GM04504 (cell line): ENCODE measurements at places on chromosomes 12 and 14.

DNA sequence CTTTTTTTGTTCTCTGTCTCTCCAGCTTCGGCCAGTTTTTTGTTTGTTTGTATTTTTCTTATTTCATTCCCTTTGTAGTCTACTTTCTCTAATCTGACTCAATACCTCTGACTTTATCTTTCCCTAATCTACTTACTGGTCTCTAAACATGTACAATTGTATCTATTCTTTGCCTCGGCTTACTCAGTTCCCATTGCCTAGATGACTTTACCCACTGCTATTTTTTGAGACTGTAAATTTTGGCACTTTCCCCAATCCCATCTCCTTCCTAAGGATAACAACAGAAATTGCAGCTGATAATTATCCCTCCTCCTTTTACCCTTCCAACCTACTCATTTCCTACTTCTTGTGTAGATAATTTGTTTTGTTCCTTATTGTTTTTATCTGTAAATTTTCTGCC is 511.1 kb downstream of the RPL10L start:
- DNase-seq: no peak

GRCh38 chr12:62196146-62196545 is 64.1 kb upstream of the USP15 start:
- no peak for DNase-seq

DNA sequence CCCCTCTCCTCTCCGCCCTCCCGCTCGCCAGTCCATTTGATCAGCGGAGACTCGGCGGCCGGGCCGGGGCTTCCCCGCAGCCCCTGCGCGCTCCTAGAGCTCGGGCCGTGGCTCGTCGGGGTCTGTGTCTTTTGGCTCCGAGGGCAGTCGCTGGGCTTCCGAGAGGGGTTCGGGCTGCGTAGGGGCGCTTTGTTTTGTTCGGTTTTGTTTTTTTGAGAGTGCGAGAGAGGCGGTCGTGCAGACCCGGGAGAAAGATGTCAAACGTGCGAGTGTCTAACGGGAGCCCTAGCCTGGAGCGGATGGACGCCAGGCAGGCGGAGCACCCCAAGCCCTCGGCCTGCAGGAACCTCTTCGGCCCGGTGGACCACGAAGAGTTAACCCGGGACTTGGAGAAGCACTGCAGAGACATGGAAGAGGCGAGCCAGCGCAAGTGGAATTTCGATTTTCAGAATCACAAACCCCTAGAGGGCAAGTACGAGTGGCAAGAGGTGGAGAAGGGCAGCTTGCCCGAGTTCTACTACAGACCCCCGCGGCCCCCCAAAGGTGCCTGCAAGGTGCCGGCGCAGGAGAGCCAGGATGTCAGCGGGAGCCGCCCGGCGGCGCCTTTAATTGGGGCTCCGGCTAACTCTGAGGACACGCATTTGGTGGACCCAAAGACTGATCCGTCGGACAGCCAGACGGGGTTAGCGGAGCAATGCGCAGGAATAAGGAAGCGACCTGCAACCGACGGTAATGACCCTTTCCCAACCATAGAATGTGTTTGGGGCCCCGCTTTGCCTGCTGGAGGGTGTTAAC is 615 bp downstream of the CDKN1B start:
- DNase-seq: no peak

DNA sequence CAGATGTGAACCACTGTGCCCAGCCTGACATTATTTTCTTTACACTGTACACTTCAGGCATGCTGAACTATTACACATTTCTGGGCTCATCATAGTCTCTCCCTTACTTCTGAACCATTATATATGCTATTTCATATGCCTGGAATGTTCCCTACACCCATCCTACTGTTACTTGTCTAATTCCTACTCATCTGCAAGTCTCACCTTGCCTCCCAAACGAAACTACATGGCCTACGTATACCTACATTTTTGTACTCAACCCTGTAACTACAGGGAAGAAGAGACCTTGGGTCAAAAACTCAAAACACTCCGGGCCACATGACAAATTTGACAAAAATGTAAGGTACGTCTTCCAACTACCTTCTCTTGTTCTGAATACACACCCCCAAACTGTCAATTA is 9.5 kb upstream of the EEA1 start:
- DNase-seq: no peak

DNA sequence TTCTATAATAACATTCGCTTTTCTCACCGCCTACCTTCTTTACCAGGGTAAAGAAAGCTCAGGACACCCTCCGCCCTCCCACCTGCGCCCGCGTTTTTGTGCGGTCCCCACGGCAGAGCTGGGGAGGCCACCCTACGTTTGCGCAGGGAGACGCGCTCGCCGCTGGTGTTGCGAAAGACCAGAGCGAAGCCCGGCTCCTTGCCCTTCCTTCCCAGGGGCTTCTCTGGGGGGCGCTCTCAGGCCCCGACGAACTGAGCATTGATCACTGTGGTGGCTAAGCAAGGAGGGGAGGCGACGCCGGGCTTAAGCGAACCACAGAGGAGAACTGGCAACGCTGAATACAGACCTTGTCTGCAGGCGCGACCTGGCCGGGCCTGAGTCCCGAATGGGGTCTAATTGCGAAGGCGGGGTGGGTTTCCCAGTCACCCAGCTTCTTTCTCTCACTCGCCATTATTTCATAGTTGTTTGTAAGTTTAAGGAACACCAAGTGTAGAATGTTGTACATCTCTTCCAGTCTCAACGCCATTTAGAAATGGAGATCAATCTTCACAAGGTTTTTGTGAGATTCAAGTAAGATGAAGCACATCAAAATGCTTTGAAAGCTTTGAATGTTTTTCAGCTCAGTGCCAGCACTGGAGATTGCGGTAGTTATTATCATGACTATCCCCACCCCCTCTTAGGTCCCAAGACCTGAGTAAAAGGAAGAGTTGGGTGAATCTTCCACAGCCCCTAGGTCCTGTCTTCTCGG is 1.7 kb upstream of the NKX2-1 start:
- DNase-seq: no peak

DNA sequence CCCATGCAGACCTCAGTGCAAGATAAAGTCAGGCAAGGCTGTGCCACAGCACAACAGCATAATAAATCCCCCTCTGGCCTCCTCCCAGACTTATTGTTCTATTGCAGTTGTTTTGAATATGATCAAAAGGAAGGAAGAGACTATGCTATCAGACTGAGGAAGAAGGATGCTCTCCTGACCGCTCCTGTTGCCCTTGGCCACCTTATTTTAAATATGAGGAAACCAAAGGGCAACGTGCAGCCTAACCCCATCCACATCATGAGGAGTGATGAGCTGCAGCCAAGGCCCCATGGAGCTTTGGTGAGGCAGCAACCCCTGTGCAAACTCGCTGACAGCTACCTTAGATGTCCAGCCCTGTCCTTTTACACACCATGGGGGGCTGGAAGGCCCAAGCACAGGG is 291.7 kb downstream of the ZFP36L1 start:
- DNase-seq: no peak

DNA sequence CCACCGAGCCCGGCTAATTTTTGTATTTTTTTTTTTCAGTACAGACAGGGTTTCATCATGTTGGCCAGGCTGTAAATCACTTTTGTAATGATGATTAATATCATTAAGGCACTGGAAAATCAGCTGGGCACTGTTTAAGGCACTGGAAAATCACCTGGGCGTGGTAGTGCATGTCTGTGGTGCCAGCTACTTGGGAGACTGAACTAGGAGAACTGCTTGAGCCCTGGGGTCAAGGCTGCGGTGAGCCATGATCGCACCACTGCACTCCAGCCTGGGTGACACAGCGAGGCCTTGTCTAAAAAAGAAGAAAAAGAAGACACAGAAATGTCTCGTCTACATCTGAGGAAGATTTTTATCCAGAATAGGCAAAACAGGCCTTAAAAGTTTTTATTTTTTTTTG is 12.7 kb downstream of the SLC11A2 start:
- no peak for DNase-seq

- no peak for DNase-seq
Observed at GRCh38 chr12:1927051-1927680, 8.7 kb upstream of the CACNA2D4 start.

GRCh38 chr12:124766727-124767065 is 97.0 kb downstream of the SCARB1 start:
- no peak for DNase-seq

- DNase-seq: no peak
Observed at GRCh38 chr12:82225871-82226270, 132.3 kb downstream of the CCDC59 start.

- DNase-seq: peak; percentile 44
Observed at GRCh38 chr12:5745251-5745888, 199.7 kb downstream of the ANO2 start.

- DNase-seq: no peak
Observed at GRCh38 chr12:112413855-112414625, 4.6 kb upstream of the RPL6 start.

- DNase-seq: no peak
Observed at GRCh38 chr14:50622978-50623377, 45.1 kb downstream of the SAV1 start.

- DNase-seq: no peak
Observed at GRCh38 chr14:53979747-53980642, 23.4 kb upstream of the BMP4 start.

- no peak for DNase-seq
Observed at GRCh38 chr12:71756054-71756690, 1.5 kb downstream of the RAB21 start.

GRCh38 chr12:62761658-62762057 is 173.3 kb downstream of the PPM1H start:
- DNase-seq: no peak

- DNase-seq: peak; percentile 40
Observed at GRCh38 chr14:56342494-56342942, 224.3 kb downstream of the PELI2 start.

DNA sequence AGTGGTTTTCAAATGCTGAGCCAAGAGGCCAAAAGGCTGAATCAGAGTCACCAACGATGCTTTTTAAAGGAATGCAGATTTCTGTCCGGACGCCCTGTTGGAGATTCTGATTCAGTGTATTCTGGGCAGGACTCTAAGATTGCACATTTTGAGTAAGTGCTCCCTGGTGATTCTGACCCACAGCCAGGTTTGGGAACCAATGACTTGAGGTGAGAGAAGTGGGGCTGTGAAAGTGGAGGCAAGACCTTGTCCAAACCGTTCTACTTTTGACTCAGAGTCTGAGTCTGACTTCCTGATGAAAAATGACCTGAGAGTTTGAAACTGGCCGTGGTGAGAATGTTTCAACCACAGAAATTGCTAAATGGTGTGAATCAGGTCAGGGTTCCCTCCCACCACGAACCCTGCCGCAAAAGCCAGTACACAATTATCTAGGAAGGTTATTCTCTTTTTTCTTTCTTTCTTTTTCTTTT is 90.2 kb downstream of the NTN4 start:
- DNase-seq: peak; percentile 90

GRCh38 chr12:48030173-48030650 is 25.9 kb upstream of the COL2A1 start:
- no peak for DNase-seq

- no peak for DNase-seq
Observed at GRCh38 chr14:90660865-90661570, 155.2 kb downstream of the TTC7B start.

GRCh38 chr12:109595321-109595902 is 21.8 kb downstream of the MVK start:
- DNase-seq: no peak

DNA sequence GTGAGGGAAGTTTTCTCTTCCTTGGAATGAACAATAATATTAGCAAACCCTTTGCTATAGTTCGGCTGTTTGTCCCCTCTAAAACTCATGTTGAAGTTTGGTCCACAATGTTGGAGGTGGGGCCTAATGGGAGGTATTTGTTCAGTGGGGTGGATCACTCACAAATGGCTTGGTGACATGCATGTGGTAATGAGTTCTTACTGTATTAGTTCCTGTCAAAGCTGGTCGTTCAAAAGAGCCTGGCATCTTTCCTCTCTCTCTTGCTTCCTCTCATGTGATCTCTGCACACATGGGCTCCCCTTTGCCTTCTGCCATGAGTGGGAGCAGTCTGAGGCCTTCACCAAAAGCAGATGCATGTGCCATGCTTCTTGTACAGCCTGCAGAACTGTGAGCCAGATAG is 13.1 kb upstream of the PPP4R4 start:
- no peak for DNase-seq

- no peak for DNase-seq
Observed at GRCh38 chr12:51971679-51972421, 20.4 kb downstream of the ACVR1B start.

DNA sequence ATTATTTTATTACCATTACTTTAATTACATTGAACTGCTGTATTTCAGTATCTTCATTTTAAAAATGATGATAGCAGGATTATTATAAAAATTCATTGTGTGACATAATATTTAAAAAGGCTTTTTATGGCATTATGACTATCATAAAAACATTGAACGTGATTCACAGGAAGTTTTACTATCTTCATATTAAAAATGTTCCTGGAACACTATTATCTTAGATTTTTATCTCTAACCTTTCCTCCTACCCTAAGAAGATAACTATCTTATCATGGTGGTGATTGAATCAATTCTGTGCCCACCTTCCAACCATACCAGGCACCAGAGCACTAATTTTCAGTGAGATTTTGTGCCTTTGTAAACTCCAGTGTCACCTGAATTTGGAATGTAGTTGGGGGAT is 16.2 kb downstream of the LRRC9 start:
- no peak for DNase-seq

DNA sequence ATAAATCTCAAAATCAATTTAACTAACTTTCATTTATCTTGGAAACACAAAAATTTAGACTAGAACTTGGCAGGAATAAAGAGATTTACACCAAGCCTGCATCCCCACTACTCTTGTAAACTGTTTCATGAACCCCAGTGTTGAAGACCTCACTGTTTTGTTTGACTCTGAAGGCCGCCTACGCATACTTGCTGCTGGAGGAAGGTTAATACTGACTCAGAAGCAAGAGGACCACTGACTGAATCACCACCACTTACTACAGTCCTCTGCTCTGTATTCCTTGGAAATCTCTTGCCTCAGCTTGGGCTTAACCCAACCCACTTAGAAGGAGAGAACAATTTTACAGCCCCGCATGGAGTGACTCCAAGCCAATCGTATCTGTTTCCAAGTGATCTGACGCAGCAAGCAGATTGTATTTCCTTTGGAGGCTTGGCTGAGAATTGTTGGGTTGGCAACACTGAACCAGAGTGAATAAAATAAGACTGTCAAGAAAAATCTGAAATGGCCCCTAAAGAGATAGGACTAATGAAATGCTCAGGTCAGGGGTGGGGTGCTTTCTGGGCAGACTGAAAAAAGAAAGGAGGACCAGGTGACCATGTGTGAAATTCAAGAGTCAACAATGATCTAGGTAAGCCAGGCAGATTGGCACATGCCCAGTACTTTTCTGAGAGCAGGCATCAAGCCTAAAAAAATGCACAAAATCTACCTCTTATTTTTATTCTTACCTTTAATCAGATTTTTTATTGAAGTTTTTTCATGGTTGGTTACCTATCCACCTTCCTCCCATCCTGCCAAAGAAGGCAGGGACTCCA is 248.6 kb downstream of the ZFP36L1 start:
- peak; percentile 99 for DNase-seq
